ENCODE measurements at places on chromosomes 5 and 9.

- no peak for DNase-seq
These were observed 85.3 kb downstream of the GNAQ start for GRCh38 chr9:77946296-77946695.

DNA sequence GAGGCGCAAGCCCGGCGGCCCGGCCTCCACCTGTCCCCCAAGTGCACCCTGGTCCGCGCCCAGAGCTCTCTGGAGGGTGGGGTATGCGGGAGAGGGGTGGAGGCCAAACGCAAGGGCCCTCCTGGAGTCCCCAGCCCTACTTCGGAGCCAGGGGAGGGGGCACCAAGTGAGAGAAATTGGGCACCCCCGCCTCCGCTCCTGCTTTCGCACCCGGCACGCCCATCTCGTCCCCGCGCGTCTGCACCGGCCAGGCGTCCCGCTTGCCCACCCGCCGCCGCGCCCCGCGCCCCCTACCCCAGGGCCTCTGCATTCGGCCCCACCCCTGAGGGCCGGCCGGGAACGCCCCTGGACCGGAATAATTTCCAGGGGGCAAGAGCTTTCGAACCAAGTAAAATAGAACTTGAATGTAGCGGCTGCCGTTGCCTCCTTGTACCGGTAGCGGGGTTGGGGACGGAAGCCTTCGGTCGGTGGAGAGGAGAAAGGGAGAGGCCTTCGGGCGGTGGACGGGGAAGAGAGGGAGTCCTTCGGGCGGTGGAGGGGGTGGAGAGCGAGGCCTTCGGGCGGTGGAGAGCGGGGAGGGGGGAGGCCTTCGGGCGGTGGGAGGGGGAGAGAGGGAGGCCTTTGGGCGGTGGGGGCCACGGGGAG is 694 bp upstream of the PHPT1 start:
- peak; percentile 56 for DNase-seq

GRCh38 chr9:129280623-129281271 is 102.7 kb upstream of the IER5L start:
- DNase-seq: no peak

- no peak for DNase-seq
These were observed 1.3 kb downstream of the BRD3 start for GRCh38 chr9:134066526-134066912.

DNA sequence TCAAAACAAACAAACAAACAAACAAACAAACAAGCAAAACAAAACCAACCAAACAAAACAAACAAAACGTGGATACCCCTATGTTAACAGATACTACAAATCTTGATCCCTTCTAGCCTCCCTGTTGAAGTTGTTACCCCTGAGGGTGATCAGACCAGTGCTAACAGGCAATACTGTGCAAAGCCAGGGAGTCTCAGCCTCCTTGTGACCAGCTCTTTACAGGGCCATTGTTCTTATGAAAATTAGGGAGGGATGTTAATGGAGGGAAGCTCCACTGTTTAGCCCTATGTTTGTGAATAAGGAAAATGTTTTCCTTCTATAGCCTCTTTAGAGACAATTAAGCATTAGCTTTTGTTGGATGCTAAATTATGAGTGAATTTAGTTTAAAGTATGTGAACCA is 1072.1 kb upstream of the WWC1 start:
- no peak for DNase-seq

DNA sequence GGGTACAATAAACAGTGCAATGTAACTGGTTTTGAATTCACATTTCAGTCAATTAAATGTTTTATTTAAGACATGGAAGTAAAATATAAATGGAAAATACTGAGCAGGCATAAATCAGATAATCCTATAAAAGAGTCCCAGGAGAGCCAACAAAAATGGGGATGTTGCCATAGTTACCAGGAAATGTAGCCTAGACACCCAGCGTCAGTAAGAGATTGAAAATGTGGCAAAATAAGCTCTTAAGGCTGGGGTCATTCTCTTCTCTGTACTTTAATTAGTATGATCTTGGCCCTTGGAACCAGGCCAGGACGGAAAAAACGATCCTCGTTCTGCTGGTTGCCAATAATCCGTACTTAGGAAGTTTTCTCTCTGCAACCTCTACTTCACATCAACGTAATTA is 18.9 kb upstream of the RASEF start:
- peak; percentile 58 for DNase-seq

DNA sequence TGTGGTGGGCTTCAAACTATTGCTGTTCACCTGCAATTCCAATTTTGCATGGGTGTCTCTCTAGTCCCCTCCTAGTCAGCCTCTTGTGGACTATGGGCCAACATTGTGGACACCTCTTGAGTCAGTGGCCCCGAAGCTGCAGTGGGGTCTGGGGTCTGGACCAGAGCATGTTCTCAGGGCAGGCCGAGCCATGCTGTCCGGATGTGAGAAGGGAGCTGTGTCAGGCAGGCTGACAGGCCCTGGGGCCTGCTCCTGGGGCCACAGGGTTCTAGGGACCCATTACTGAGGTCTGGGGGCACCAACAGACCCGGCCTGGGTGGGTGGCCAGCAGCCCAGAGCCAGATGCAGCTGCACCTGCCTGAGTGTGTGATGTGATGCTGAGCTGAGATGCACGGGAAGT is 16.5 kb upstream of the IRX4 start:
- no peak for DNase-seq

- DNase-seq: no peak
These were observed 21.0 kb upstream of the MRNIP start for GRCh38 chr5:179879690-179880010.

DNA sequence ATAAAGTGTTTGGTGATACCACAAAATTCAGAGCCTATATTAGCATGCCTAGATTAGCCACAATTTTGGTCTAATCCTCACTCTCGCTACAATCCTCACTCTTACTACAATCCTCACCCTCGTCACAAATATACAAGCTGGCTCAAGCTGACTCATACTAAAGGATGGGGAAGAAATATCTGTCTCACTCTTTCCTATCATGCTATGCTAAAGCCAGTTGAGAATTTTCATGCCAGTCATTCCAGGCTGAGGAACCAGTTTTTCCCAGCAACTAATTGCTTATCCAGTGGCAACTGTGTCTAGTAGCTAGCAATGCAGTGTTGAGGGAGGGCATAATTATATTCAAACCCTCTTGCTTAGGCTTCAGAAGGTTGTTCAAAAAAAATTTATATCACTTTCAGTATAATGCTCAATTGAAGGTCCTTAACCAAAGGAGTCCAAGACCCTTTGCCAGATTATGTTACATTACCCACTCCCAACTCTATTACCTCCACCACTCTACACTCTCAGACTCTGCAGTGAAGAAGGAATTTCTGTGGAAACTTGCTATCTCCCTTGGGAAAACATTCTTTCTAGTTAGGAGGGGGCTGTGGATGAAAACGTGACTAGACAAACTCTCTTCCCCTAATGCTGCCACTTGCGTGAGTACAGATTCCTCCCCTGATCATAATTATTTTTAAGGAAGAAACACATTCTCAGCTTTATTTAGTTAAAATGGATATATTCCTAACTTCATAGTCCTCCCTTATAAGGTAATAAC is 810.3 kb upstream of the ACO1 start:
- DNase-seq: no peak

DNA sequence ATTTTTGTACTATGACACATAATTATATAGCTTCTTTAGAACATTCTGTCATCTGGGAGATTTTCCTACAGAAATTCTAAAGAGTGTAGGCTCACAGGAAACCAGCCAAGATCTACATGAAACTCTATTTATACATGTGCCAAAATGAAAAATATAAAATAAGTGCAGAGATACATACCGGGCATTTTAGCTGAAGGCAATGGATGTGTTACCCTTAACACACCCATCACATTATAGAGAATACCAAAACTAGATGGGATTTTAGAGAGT is 125.9 kb downstream of the TRIM32 start:
- no peak for DNase-seq

DNA sequence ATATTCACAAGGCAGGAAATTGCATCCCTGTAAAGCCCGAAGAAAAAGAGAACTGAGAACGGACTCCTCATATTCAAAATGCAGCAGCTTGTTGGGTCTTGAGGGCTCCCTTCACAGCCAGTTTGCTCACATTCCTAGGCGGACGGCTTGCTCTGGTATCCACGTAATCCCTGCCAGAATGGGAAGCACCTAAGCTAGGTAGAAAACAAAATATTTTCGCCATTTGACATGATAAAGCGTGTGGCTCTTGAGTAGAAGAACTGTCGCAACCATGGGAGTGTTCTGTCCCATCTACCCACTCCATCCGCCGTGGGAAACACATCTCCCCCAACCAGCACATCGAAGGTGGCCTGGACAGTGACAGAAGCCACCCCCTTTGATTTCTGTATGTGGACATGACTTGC is 183.1 kb downstream of the GAS1 start:
- DNase-seq: no peak

GRCh38 chr5:135979510-135979909 is 24.7 kb upstream of the LECT2 start:
- no peak for DNase-seq

GRCh38 chr9:94920420-94921091 is 194.1 kb downstream of the AOPEP start:
- no peak for DNase-seq

GRCh38 chr5:42583322-42583721 is 160.1 kb downstream of the GHR start:
- DNase-seq: peak; percentile 78

- DNase-seq: no peak
These were observed 8.4 kb upstream of the TIMD4 start for GRCh38 chr5:156971415-156971814.

DNA sequence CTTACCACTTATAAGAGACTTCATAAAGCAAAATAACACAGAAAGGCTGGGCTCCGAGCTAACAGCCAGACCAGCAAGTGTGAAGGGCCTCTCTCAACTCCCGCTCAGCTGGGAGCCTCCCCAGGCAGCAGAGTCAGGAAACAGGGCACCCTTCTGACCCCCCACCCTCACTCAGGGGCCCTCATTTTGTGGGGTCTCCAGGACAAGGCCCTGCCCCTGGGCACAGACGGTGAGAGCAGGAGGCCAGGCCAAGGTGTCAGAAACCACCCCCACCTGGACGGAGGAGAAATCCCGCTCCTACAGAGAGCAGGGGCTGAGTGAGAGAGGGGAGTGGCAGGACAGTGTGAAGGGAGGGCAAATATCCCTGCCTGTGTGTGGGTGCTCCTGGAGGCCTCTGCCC is 135.8 kb upstream of the FOXD4L5 start:
- no peak for DNase-seq

- DNase-seq: no peak
These were observed 4.1 kb upstream of the RXRA start for GRCh38 chr9:134321946-134322741.

- DNase-seq: no peak
These were observed 24.6 kb downstream of the LEAP2 start for GRCh38 chr5:132898094-132898493.

DNA sequence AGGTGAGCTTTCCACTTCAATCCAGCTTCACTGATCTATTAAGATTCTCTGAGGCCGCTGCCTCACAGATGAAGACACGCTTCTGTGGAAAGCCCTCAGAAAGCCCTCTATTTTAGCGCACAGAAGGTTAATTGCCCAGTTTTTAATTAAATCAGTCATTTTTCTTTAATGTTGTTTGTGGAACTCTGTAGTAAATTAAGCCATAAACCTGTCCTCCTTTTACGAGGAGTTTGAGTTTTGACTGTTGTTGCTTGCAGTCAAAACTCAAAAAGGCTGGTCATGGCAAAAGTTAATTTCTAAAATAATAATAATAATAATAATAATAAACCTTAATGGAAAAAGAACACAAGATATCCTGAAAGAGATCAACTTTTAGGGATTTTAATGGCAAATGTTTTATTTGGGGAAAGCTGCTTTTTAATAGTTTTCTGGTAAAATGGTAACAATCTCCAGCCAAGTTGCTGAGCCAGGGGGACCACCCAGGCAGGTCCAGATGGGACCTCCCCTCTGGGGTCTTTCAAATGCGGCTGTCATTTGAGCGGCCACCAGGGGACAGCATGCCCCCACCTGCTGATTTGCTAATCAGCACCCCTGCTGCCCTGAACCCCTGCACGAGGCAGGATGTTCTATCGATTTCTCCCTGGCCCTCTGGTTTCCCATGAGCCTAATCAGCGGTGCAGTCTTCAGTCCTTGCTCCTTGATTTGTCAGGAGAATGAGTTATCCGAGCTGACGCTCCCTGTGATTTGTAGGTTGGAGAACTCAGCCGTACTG is 247.2 kb downstream of the FSTL4 start:
- DNase-seq: no peak

DNA sequence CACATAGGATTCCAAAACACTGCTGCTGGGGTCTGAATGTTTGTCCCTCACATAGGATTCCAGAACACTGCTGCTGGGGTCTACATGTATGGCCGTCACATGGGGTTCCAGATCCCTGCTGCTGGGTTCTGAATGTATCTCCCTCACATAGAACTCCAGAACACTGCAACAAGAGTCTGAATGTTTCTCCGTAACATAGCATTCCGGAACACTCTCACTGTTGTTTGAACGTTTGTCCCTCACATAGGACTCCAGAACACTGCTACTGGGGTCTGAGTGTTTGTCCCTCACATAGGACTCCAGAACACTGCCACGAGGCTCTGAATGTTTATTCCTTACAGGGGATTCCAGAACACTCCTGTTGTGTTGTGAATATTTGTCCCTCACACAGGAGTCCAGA is 216.8 kb downstream of the FOXD4L6 start:
- DNase-seq: no peak

DNA sequence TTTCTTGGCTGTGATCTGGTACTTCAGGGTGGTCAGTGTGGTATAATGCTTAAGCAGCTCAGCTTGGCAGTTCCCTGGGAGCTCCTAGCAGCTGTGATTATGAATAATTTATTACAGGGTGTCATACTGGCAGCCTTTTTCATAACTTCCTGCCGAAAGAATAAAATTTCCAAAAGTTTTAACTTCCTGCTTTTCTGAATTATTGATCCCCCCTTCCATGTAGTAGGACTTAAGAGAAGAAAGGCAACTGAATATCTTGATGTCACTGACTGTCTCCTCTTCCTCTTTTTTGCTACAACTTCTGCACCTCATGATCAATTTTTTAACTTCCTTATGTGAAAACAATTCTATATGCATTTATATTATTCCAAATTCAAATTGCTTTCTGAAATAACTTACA is 74.3 kb upstream of the SPEF2 start:
- no peak for DNase-seq

DNA sequence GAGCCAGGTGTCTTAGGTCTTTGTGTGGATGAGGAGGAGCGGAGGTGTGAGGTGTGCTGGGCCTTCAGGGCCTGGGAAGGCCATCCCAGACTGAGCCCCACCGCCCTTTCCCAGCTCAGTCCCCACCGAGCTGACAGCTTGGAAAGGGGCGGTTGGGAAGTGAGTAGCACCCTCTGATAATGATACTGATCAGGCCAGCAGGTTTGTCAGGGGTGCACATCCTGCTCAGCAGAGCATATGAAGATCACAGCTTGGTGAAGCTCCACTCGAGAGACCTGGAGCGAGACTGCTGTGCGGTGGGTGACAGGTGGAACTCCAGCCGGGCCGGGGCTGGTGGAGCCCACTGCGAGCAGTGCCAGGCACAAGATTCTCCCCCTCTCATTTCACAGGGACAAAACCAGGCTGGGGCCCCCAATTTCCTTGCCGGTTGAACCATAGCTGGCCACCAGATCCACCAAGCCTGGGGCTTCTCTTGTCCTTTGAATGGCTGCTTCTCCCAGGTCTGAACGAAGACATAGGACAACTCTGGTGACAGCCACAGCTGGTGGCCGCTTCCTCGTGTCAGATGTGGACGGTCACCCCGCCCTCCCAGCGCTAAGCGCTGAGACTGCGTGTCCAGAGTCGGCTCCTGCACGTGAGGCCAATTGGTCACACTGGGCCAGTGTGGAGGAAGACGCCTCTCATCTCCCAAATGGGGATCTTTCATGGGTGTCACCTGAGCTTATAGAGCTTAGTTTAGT is 8.3 kb downstream of the QRFP start:
- no peak for DNase-seq
